ENCODE measurements at places on chromosomes 13 and 19.

DNA sequence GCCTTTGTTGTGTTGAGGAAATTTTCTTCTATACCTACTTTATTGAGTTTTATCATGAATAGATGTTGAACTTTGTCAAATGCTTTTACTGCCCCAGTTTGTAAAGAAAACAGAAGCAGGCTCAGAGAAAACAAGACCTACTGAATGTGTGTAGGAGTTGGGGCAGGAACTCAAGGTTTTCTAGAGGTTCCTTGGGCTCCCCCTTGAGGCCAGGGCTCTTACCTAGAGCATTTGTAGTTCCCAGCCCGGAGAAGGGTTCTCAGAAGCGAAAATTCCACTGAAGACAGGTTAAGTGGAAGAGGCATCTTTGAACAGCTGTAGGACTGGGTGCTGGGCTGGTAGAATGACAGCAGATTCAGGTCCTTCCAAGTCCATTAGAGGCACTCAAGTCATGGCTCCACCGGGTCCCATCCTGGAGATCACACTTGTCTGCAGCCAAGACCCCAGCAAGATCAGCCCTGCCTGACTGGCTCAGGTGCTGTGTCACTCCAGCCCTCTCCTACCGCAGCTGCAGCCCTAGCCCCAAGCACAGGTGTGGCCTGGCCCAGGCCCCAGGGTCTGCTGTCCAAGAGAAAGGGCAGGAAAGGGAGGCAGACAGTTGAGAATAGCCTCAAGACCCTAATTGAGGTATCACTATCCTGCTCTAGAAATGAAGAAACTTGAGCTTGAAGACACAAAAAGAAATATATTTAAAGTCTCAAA, 425.5 kb downstream of the PCDH20 start:
- DNase-seq = peak; percentile 83

GRCh38 chr19:1663852-1664251, 11.4 kb upstream of the TCF3 start:
- no peak for DNase-seq

GRCh38 chr13:100399455-100399854, 189.1 kb downstream of the GGACT start:
- no peak for DNase-seq

GRCh38 chr19:17500447-17501198, 10.8 kb upstream of the PGLS start:
- no peak for DNase-seq

DNA sequence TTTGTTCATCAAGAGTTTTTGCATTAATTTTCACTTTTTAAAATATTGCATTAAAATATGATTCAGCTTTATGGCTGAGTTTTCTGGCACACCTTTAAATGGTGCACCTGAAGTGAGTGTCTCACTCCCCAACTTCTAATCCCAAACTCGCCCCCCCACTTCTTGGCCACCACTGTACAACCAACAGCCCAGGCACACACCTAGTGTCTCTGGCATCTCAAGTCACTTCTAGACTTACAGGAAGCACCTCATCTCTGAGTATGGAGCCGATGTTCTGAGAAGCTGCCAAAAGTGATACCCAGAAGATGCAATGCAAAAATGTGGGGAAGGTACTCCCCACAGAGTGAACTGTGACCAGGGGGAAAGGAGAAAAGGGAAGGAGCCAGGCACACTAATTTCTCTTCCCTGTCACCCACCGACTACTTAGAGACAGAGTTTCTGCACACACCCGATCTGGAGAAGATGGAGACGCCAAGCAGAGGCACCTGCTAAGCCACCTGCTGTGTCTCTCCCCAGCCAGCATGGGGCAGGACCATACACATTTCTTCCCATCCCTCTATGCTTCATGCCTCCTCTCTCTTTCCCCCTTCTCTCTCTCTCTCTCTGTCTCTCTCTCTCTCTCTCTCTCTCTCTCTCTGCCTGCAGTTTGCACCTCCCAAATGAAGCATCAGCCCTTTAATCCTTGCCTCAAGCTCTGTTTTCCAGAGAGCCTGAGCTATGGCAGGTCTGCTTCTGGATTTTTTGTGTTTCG, 155.3 kb upstream of the ZNF507 start:
- DNase-seq = no peak

DNA sequence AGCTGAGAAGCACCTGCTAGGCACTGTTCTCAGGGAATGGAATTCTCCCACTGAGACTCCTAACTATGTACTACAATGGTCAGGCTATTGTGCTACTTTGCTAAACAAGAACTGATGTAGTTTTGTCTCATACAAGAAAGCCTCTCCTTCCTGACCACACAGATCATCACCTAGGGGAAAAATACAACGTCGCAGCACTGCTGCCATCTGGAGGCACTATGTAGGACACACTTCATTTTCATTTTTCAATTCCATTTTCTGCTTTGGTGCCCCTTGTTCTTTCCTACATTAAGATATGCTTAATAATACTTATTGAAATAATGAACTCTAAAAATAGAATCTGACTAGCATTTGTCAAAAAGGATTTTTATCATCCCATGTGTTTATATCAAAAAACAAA, 21.1 kb downstream of the PROSER1 start:
- peak; percentile 62 for DNase-seq

DNA sequence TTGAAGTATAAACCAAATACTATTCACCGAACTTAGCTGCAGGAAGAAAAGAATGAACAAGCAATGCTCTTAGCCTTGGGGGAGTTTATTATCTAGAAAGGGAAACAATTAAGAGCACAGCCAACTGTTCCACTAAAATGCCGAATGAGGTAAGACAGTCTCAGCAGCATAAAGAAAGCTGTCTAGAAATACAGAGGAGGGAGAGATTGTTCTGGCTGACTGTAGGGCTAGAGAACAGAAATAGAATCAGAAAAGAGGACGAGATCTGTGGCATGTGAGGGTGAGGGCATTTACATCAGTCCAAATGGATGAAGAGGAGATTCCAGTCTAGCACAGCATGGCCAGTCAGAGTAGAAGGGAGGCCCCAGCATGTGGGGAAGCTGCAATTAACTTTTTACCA, 56.8 kb upstream of the TNFRSF19 start:
- DNase-seq = no peak

DNA sequence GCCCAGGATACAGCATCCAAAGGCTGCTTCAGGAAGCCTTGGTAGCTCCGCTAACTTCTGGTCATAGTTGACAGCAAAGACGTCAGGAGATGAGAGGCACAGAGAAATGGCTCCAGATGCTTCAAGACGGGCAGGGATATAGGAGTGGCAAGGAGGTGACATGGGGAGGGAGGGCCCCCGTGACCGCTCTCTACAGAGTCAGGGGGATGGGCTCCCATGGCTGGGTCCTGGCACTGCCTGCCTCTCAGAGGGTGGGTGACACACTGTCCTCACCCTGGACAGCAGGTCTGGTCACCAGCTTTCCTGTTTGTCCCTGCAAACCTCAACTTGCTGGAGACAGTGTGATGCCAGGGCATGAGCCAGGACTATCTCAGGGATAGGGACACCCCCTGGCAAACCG, 10.3 kb upstream of the ZNF14 start:
- no peak for DNase-seq

DNA sequence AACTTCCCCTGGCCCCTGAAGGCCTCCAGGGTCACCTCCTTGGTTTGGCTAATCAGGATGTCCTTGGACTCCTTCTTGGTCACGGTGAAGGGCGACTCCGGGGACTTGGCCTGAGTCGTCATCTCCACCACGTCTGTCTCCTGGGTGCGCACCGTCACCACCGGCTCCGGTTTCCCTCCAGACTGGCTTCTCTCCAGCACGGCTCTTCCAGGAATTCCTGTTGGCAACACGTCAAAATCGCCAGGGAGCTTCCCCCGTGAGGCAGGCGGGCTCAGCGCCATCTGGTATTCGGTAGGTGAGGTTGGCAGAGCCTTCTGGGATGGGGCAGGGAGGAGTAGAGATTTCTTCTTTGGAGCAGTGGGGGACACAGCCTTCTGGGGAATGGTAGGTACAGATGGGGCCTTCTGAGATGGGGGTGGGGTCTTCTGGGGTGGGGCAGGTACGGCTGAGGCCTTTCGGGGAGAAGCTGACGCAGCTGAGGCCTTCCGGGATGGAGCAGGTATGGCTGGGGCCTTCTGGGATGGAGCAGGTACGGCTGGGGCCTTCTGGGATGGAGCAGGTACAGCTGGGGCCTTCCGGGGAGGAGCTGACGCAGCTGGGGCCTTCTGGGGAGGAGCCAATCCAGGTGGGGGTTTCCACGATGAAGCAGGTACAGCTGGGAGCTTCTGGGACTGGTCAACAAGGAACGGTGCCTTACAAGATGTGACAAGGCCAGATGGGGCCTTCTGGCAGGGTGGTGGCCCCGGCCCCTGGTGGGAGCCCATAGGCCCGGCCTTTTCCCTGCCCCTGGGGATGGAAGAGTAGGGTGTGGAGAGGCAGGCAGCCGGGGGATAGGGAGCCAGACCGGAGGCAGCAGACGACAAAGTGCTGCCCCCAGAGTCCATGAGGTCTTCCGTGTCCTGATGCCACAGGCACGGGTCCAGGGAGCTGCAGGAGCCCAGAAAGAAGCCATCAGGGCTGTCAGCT, 3.8 kb downstream of the GARIN5B start:
- DNase-seq = no peak

- no peak for DNase-seq
Observed at GRCh38 chr13:98206946-98207345, 29.9 kb upstream of the RNF113B start.

- DNase-seq = no peak
Observed at GRCh38 chr13:22839603-22840530, 340.9 kb upstream of the SGCG start.

- no peak for DNase-seq
Observed at GRCh38 chr19:12660980-12661379, 5.6 kb downstream of the MAN2B1 start.

DNA sequence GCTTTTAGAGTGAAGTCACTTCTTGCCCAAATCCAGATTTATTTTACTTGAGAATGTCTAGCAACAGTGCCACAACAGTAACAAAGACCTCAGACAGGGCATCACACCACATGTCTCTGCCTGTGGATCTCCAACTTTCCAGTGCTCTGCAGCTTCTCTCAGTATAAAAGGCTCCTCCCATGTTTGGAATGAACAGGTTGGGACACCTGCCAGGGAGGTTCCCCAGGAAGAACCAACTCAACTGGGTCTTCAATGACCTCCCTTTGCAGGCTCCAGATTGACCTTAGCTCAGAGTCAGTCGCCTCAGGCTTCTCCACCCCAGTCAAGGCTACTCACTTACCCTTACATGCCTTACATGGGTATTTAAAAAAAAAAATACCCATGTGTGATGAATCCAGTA, 3.4 kb downstream of the ZNF823 start:
- DNase-seq = no peak

DNA sequence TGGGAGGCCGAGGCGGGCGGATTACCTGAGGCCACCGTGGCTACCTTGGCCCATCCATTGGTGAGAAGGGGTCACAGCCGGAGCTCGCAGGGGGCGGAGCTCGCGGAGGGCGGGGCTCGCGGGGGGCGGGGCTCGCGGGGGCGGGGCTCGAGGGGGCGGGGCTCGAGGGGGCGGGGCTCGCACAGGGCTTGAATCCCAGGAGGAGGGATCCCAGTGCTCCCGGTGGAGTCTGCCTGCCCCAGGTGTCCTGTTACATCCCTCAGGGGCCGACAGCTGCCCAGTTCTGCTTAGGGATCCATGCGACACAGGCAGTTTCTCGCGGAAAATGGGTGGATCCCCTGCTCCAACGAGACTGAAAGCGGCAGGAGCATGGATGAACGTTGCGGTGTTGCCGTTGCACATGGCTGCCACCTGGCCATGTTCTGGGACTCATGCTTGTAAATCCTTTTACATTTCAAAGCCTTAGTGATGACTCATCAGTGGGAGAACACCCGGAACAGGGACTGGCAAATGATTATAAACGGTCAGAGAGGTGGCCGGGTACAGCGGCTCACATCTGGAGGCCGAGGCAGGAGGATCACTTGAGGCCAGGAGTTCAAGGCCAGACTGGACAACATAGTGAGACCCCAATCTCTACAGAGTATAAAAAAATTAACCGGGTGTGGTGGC, 25.1 kb downstream of the TMPRSS9 start:
- peak; percentile 91 for DNase-seq

- peak; percentile 59 for DNase-seq
Observed at GRCh38 chr19:19475849-19476828, 39.2 kb downstream of the TSSK6 start.

DNA sequence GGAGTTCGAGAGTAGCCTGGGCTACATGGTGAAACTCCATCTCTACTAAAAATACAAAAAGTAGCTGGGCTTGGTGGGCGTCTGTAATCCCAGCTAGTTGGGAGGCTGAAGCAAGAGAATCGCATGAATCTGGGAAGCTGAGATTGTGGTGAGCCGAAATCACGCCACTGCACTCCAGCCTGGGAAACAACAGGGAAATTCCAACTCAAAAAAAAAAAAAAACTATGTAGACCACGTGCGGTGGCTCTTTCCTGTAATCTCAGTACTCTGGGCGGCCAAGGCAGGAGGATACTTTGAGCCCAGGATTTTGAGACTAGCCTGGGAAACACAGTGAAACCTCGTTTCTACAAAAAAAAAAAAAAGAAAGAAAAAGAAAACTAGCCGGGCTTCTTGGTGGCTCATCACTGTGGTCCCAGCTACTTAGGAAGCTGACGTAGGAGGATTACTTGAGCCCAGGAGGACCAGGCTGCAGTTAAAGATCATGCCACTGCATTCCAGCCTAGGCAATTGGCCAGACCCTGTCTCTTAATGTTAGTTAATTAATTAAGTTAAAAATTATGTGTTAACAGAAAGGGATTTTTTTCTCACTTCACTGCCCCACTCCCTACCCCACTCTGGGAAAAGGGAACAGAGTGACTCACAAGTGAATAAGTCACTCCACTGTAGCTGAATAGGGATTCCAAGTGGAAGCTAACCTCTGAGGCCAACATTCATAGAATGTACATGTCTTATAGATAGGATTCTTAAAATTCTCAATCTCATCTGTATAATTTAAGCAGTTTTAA, 2.2 kb downstream of the ZNF83 start:
- DNase-seq = no peak

DNA sequence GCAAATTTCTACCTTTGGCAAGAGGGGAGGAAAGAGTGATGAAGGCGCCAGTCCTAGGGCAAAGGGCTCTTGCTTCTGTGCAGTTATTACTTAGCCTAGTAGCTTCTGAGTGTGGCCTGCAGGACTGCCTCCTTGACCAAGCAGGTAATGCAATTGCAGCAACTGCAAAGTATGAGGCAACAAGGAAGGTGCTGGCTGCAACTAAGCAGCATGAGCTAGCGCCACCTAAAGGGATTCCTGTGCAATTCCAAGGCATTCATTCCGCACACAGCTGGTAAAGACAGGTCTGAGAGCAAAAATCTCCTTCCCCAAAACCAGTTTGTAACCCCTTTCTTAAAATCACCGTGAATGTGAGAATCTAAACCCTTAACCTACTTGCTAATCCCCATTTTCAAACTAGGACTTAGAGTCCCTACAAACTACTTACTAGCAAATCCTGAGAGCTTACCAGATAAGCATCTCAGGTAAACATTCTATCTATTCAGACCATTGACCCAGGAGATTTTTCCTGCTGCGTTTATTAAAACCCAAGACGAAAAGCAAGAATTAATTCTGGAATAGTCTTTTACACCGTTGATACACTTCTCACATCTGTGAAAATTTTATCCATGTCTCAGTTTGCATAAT, 62.9 kb downstream of the DCT start:
- peak; percentile 98 for DNase-seq

All from NCI-H82 (cell line).